ENCODE measurements at places on chromosomes 13 and 19. TPM values are rescaled to one million over a fixed set of nuclear protein-coding genes. Genes with fewer than 3 reads are reported as not detected.

The PPM1N gene
- total RNA-seq = 0.88 TPM

The TMEM221 gene
- 0.30 TPM for total RNA-seq

The ZNF576 gene
- total RNA-seq = 12.0 TPM

- peak; percentile 56 for DNase-seq
These were observed 78.3 kb downstream of the CYSLTR2 start for GRCh38 chr13:48731957-48732569.

- DNase-seq = no peak
These were observed 161.9 kb downstream of the B3GLCT start for GRCh38 chr13:31361673-31362072.

GRCh38 chr13:88103824-88104223, 432.7 kb downstream of the SLITRK5 start:
- peak; percentile 25 for DNase-seq

DNA sequence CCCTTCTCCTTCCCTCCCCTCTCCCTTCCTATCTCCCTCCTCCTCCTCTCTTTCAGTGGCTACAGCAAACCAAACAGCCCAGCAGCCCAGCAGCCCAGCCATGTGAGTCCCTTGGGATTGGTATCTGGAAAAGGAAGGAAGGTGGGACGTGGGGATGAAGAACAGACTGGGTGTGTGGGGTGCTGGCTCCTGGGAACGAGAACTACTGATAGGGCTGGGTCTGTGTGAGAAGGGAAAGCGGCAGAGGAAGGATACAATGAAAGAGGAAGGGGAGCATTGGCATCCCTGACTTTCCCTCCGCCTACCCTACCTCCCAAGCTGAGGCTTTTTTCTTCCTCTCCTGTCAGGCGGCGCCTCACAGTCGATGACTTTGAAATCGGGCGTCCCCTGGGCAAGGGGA, 863 bp downstream of the AURKC start:
- no peak for DNase-seq

DNA sequence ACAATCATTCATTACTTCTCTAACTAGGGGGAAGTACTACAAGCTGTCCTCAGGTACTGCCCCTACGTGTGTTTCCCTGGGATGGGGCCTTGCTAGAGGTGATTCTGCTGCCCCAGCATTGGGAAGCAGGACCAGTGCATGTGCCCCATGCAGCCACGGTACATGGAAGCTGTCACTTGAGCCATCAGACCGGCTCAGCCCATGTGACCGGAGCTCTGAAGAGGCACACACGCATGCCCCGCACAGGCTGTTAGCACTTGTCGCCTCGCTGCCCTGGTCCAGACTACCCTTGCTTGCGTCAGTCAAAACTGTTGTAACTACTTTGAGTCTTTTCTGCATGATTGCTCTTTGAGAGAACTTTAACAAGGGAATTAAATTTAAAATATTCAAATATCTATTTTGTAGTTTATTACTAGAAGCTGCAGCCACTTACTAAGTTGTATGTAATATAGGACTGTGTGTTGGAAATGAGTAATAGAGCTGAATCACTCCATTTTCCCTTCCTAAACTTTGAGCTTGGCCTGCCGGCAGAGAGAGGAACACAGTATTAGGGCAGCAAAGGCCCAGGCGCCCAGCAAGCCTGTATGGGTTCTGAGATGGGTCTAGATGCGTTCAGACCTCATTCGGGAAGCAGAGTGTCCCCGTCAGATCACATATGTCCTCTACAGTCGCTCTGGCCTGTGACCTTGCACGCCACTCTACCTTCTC, 42.2 kb downstream of the DHRS12 start:
- peak; percentile 72 for DNase-seq
